ENCODE measurements at places on chromosomes 11 and 22.

DNA sequence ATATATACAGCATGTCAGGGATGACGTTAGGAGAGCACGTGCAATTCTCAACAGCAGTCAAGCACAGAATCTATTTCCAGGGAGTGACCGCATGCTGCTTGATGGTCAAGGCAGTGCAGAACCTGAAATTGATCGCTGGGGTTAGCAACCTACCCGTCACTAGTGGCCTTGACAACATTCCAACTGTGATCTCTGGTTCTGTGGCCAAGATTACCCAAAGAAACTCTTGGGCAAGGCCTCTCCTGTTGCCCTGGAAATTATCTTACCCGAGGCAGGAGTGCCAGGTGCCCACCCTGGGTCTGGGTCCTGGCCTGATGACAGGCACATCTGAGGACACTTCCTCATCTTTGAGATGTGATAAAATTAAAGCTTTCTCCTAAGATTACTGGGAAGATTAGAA is 2.2 kb downstream of the TM7SF2 start:
- no peak for DNase-seq

- no peak for DNase-seq
Observed at GRCh38 chr22:23263651-23264555, 83.6 kb downstream of the BCR start.

GRCh38 chr22:38312261-38312800 is 4.9 kb downstream of the CSNK1E start:
- DNase-seq: no peak

- no peak for DNase-seq
Observed at GRCh38 chr11:128941573-128942271, 949 bp downstream of the TP53AIP1 start.

DNA sequence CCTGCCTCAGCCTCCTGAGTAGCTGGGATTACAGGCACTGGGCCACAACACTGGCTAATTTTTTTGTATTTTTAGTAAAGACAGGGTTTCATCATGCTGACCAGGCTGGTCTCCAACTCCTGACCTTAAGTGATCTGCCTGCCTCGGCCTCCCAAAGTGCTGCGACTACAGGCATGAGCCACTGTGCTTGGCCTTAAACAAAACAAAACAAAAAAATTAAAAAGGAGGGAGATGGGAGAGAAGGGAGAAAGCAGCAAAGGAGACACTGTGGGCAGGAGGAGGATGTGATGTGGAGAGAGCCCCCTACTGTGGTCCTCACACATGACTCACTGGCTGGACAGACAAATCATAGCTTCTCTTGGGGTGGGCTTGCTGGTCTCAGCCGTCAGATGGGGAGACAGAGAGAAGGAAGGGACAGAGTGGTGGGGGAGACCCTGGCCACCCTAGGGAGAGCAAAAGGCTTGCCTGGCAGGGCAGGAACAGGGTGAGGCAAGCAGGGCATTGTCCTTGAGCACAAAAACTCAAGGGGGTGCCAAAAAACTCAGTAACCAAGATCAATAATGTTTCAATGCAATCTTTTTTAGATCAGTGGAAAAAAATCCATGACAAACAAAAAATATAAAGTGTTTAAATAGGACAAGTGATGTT is 31.6 kb downstream of the TPST2 start:
- no peak for DNase-seq

DNA sequence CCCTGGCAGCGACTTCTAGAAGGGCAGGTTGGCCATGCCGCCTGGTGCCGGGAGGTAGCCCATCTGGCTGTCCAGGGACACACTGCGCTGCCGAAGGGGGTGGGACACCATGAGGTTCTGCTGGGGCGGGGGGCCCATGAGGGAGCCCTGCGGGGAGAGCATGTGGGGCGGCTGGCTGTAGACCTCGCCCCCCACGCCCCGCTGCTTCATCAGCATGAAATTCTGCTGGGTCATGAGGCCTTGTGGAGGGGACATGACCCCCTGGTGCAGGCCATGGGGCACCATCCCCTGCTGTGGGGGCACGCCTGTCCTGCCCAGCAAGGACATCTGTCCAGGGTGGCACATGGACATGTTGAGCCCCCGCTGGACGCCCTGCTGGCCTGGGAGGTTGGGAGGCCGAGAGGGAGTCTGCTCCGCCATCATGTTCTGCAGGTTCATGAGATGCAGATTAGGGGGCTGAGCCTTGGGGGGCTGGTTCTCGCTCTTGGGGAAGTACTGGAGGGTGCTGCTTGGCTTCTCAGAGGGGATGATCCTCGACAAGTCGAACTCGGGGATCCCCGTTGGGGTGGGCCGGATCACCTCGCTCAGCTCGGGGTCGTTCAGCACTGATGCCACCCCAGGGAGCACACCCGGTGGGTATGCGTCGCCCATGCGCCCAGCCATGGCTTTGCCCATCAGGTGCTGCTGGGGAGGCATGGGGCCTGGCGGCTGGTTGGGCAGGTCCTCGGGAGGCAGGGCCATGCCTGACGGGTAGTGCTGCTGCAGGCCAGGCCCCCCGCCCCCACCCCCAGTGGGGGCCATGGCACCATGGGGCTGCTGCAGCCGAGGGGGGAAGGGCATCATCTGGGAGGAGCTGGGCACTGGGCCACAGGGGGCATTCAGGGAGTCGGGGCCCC is 15.0 kb downstream of the CXCR5 start:
- no peak for DNase-seq

DNA sequence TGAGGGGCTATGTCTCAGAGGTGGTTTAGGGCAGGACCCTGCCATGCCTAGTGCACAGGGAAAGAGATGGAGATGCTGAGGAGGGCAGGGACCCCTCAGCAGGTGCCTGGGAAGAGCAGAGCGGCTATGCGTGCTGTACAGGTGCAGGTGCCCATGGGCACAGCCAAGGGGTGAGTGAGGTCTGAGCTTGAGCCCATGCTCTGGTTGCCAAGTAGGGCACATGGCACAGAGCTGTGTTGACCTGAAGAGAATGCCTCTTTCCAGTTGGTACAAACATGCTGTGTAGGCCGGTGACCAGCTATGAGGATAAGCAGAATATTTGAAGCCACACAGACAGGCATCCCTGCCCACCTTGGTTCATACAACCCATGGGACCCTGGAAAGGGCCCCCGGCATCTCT is 65.8 kb upstream of the NECTIN1 start:
- DNase-seq: no peak

DNA sequence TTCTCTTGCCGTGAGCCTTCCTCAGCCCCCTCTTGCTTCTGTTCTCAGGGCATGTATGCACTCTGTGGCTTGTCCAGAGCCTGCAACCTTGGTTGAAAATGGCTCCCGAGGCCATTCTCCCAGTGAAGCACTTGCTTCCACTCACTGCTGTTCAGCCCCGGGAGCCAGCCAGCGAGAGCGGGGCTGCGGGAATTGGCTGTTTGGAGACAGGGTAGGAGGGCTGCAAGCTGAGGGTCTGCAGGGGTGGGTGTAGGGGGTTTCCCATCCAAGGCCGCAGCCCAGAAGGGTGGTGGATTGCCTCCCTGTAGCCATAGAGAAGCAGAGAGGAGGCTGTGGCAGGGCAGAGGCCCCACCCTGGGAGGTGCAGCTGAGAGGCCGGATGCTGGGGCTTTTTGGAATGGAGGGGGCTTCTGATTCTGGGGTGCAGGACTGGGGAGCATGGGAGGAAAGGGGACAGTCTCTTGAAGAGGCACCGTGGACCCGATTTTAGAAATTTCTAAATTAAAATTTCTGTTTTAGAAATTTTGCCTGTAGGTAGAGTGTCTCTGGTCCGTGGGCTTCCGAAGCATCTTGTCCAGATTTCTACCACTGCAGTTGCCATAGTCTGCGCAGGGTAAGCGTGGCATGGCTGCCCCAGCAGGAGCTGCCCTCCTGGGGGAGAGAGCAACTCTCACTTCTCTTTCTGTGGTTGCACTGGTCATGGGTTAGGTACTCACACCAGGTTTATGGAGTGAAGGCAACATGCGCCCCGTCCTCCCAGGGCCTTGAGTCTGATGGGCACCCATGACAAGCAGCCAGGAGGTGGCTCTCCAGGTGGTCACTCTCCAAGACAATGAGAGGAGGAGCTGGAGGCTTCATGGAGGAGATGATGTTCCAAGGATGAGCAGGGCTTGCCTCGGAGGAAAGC is 100.2 kb downstream of the TBC1D22A start:
- DNase-seq: no peak

GRCh38 chr11:100689141-100689540 is 2.1 kb downstream of the ARHGAP42 start:
- no peak for DNase-seq

- no peak for DNase-seq
Observed at GRCh38 chr11:116843661-116844060, 6.2 kb upstream of the APOA1 start.

- no peak for DNase-seq
Observed at GRCh38 chr11:1195682-1196515, 27.0 kb upstream of the MUC5B start.

- no peak for DNase-seq
Observed at GRCh38 chr11:110249066-110249465, 47.3 kb downstream of the RDX start.

DNA sequence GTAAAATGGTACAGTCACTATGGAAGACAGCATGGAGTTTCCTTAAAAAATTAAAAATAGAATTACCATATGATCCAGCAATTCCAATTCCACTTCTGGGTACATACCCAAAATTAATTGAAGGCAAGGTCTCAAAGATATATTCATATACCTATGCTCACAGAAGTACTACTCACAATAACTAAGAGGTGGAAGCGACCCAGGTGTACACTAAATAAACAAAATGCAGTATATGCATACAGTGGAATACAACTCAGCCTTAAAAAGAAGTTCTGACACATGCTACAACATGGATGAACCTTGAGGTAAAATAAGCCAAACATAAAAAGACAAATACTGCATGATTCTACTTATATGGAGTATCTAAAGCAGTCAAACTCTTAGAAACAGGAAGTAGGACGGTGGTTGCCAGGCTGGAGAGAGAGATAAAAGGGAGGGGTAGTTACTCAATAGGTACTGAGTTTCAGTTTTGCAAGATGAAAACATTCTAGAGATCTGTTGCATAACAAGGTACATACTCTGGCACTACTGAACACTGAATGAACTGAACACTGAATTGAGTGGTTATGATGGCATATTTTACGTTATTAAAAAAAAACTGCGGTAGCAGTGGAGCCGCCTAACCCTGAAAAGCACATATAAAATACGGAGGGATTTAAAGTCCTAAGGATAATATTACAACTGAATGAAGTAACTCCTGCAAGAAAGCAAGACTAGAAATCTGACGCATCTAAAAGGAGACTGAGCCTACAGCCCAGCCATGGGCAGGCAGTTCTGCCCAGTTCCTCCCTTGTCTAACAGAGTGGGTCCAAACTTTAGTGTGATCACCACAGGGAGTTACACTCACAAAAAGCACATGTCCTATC is 12.8 kb downstream of the DGCR2 start:
- peak; percentile 54 for DNase-seq

Measured in EL (cell line).